ENCODE measurements at places on chromosomes 6 and 20.

- no peak for DNase-seq
These were observed 26.6 kb downstream of the NCOA6 start for GRCh38 chr20:34798871-34799270.

DNA sequence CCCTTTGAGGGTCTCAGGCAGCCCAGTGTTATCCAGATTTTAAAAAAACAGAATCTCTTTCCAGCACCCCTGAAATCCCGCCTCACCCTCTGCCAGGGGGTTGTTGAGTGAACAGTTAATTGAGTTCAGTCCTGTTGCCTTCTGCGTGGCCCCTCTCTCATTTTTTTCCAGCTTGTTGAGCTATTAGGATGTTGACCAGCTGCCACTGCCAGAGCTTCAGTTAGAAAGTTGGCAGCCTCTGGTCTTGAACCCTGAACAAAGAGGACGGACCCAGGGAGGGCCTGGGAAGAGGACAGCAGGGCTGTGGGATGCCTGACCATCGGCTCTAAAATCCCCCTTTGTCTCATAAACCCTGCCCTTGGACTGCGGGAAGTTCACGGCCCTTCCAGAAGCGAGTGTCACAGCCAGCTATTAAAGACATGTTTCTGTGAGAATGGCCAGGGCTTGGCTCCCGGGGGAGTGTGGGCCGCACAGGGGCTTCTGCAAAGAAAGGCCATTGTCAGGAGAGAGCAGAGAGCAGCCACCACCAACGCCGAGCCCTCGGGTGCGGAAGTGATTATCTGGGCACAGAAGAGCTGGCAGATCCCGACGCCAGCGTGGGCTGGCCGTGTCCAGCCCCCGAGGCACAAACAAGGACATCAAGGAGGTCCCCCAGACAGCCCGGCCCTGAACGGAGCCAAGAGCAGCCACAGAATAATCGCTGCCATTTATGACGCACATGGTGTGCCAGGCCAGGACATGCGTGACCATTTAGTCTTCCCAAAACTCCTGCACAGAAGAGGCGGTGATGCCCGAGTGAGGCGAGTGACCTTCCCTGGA is 189.0 kb downstream of the ANKRD60 start:
- no peak for DNase-seq

DNA sequence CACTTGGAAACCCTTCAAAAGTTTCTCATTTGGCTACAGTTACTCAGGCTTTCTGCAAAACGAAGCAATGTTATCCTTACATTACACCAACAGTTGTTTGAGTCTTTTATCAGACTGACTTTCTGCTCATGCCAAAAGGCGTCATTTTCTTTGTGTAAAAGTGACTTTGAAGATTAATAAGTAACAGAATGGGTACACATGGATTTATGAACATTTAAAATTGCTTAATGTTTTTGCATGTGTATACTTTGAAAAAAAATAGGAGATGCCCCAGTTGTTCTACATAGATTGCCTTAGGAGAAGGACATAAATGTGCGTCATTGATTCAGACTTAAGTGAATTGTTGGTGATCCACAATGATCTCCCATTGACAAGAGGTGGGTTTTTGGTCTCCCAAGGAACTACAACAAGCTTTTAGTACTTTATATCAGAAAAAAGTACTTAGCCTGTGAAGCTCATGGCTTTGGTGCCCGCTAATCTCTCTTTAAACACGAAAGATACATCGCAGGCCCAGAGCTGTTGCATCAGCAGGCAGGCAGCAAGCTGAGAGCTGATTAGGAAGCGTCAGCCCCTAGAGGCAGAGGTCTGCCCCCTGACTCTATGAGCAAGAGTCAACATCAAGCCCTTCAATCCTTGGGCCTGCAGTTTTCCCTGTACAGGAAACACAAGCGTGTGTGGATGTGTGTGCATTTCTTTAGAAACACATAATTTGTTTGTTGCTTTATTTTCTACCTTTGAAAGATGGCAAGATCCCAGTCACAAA is 45.9 kb downstream of the SLC22A3 start:
- no peak for DNase-seq

DNA sequence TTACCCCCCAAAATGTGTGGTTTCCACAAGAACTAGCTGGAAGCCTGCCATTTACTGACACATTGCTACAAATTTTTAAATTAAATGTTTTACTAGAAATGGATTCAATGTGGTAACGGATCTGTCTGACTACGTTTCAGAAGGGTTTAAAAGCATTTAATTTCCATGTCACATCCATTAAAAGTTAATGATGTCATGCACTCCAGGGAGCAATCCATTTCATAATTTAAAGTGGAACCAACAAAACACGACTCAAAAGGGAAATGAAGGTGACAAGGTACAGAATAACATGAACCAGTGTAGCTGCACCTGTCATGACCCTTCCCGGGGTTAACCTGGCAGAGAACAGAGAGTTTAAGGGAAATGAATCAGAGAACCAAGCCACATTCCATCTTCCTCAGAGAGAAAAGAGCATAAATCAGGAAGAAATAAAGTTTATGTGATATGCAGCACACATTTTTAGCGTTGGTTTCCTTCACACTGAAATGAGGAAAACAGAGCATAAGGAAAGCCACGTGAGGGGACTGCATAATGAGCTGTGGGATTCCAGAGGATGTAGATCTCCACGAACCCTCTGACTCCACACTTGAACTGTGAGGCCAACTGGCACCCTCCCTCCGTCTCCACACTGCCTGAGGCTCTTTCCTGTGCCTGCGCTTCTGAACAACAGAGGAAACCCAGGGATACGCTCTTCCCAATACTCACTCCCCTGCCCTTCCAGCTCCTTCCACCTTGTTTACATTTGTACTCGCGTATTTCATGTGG is 170.3 kb upstream of the AHI1 start:
- DNase-seq = peak; percentile 82

DNA sequence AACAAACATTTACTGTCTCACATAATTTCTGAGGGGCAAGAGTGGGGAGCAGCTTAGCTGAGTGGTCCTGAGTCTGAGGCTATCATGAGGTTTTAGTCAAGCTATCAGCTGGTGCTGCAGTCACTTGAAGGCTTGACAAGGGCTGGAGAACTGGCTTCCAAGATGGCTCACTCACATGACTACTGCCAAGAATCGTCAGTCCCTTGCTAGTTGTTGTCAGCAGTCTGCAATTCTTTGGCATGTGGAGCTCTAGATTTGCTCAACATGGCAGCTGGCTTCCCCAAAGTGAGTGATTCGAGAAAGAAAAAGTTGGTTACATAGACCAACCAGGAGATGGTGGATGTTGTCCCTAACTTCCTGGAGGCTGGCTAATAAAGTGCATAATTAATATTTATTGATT is 2.8 kb upstream of the LRRC1 start:
- DNase-seq = no peak

DNA sequence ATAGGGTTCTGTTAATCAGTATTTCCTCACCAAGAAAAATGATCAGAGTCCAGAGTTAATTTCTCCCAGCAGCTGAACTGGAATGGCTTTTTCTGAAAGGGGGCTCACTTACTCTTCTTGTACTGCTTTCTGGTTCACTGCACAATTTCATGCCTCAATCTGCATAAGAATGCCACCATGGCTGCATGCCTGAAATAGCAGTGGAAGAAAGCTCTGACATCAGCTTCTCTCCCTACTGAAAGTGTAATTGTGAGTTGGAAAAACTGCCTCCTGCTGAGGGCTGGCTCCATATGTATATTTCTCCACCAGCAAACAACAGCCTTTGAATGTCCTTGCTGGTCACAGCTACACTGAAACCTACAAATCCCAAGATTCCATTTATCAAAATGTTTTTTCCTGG is 1027.2 kb upstream of the GJE1 start:
- DNase-seq = no peak

DNA sequence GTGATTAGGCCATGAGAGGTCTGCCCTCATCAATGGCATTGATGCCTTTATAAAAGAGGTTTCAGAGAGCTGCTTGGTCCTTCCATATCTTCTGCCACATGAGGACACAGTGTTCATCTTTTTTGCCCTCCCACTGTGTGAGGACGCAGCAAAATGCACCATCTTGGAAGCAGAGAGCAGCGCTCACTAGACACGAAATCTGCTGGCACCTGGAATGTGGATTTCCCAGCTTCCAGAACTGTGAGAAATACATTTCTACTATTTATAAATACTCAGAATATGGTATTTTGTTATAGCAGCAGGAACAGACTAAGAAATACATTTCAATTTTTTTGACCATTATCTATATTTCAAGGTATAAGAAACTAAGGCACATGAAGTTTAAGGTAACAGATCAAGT is 24.9 kb downstream of the SLC35F1 start:
- DNase-seq = no peak

DNA sequence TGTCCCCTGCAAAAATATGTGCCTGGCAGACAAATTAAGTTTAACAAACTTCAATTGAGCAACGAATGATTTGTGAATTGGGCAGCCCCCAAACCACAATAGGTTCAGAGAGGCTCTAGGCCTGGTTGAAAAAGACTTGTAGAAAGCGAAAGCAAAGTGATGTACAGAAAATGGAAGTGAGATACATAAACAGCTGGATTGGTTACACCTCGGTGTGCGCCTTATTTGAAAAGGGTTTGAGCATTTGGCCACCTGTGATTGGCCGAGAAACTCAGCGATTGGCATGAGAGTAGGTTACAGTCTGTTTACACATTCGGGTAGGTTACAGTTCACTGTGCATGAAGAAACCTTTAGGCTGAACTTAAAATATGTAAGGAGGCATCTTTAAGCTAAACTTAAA is 136.9 kb downstream of the CD83 start:
- no peak for DNase-seq

GRCh38 chr20:63791497-63792156 is 39.4 kb downstream of the ZBTB46 start:
- no peak for DNase-seq

DNA sequence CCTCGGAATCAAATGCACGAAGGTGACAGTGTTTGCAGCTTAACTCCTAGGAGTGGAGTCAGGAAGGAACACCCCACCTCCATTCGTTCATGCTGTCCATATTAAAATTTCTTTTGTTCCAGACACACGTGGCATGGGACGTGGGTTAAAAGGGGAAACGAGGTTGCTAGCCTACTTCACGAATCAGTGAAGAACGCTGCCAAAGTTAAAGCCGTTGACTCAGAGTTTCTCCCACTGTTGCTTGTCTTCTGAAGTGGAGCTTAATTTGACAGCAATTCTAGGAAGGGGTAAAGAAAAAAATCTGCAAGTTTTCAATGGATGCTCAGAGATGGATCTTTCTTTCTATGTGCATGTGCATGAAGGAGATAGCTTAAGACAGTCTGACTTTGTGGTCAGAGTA is 499.1 kb downstream of the CD83 start:
- no peak for DNase-seq

- DNase-seq = peak; percentile 90
These were observed 41.3 kb upstream of the TRAF3IP2 start for GRCh38 chr6:111646942-111647341.

- peak; percentile 73 for DNase-seq
These were observed 87.1 kb downstream of the TMEM242 start for GRCh38 chr6:157236040-157236725.

GRCh38 chr20:50526403-50526989 is 16.3 kb downstream of the PTPN1 start:
- no peak for DNase-seq

DNA sequence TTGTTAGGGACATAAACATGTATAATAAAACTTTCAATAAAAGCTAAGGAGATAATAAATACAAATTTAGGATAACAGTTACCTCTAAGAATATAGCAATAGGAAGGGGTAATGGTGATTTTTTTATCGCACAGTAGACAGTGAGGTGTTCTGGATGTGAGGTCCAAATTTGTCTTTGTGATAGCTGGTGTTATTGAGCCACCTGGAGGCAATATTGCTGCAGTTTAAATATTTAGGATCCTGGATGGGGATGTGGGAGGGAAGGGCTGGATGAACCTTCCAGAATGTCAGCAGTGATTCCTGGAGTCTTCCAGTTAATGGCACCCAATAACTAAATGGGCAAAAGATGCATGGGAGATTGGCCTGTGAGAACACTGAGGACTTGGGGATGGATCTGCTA is 13.9 kb downstream of the DEFB123 start:
- DNase-seq = no peak

DNA sequence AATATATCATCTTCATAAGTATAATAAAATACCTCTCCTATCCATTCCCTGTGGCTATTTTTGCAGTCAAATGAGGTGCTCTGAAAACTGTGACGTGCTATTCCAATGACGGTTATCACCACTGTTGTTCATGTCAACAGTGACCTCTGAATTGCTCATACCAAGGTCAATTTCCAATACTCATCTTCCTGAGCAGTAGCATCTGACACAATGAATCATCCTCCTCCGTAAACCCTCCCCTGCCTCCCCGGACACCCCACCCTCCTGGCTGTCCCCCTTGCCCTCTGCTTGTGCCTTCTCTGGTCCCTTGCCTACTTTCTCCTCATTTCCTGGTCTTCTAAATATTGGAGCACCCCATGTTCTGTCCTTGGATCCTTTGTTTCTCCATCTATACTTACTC is 77.7 kb upstream of the SLC22A23 start:
- DNase-seq = no peak

GRCh38 chr6:150539111-150539510 is 60.6 kb upstream of the PLEKHG1 start:
- no peak for DNase-seq

GRCh38 chr6:152098683-152099082 is 291.2 kb downstream of the ESR1 start:
- DNase-seq = no peak

GRCh38 chr6:142676027-142676443 is 268.9 kb downstream of the HIVEP2 start:
- DNase-seq = no peak

DNA sequence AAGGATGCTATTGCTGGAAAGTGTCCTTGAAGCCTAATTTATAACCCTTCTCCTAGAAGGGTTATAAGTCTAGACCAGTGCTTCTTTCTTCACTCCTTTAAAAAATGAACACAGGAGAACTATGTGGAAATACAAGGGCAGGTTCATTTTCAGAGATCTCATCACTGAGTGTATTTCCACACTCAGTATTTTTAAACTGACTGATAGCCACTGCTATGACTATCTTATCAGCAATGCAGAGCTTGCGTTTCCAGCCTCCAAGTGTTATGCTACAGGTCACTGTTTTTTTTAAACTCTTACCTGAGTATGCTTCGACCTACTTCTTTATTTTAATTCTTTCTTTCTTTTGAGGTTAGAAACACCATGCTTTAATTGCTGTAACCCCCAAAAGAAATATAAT is 319.1 kb downstream of the ARHGAP18 start:
- DNase-seq = no peak

GRCh38 chr20:35673884-35674283 is 9.2 kb upstream of the CPNE1 start:
- no peak for DNase-seq

Measured in posterior vena cava (tissue), 2 donors.